ENCODE measurements at places on chromosomes 3 and 15.

DNA sequence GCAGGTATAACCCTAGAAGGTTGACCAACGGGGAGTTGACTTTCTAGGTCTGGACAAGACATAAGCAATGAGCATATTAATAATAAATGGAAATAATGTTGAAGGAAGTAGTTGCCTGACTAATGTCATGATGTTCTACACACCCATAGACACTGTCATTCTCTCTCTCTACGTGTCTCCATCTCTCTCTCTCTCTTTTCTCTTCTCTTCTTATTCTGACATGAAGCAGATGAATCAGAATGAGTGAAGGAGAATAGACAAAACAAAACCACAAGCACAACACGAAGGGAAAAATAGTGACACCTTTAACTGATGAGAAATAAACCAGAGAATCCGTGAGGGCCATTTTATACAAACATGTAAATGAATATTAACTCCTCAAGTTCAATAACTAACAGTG, 26.7 kb upstream of the CCDC80 start:
- no peak for DNase-seq

GRCh38 chr3:50388720-50389413, 29.5 kb upstream of the TMEM115 start:
- no peak for DNase-seq

GRCh38 chr3:122932251-122932967, 95.2 kb downstream of the SEMA5B start:
- DNase-seq, result no peak

- DNase-seq, result no peak
Measured at GRCh38 chr15:29840926-29841325, 18.7 kb upstream of the TJP1 start.

DNA sequence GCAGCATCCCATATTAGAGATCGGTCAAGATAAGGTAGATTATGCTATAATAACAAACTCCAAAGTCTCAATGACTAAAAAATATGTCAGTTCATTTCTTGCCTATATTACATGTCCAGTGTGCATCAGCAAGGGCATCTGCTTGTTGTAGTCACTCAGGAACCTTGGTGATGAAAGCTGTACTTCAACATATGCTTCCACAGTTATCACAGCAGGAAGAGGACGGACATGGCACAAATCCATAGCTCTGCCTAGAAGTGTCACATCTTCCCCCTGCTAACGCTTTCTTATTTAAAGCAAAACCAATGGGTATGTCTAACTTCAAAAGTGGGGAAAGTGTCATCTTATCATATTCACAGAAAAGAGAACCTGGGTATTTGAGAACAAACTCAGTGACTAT, 20.0 kb upstream of the PIAS1 start:
- no peak for DNase-seq

DNA sequence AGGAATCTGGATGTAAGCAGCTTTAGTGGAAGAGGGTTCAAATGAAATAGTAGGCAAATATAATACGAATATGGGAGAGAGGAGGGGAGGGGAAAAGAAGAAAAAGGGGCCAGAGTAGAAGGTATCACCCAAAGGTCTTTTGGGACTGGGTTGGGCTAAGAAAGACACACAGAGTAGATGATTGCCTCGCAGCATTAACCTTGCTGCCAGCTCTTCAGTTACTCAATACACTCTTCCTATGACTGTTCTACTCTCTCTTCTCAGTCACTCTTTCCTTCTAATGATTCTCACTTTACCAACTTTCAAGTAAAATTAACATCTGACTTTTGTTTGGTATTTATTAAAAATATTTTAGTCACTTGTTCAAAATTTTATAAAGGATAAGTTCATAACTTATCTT, 52.8 kb downstream of the CLASP2 start:
- peak; percentile 53 for DNase-seq

- DNase-seq, result peak; percentile 62
Measured at GRCh38 chr3:105915524-105915923, 46.7 kb upstream of the CBLB start.

- peak; percentile 23 for DNase-seq
Measured at GRCh38 chr3:23761440-23761896, 44.3 kb upstream of the UBE2E1 start.

- DNase-seq, result no peak
Measured at GRCh38 chr3:119679874-119680273, 2.7 kb upstream of the COX17 start.

- no peak for DNase-seq
Measured at GRCh38 chr15:83610132-83610531, 43.8 kb upstream of the ADAMTSL3 start.

GRCh38 chr3:155746703-155747102, 1.8 kb upstream of the PLCH1 start:
- DNase-seq, result no peak

DNA sequence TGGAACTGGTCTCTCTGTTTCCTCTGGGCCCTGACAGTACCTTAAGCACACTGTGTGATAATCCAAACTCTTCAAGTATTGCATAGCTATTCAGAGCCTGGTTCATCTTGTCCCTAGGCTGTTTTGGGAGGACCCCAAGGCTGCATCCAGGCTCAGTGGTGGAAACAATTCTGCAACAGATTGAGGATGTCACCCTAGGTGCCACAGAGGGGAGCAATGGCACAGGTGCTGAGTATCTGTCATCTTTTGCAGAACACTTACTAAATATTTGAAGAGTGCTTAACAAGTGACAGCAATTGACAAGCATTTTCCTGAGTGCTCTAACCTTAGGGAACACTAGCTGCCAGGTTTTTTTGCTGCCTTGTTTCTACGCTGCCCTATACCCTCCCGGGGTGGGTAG, 27.8 kb downstream of the STARD5 start:
- no peak for DNase-seq

DNA sequence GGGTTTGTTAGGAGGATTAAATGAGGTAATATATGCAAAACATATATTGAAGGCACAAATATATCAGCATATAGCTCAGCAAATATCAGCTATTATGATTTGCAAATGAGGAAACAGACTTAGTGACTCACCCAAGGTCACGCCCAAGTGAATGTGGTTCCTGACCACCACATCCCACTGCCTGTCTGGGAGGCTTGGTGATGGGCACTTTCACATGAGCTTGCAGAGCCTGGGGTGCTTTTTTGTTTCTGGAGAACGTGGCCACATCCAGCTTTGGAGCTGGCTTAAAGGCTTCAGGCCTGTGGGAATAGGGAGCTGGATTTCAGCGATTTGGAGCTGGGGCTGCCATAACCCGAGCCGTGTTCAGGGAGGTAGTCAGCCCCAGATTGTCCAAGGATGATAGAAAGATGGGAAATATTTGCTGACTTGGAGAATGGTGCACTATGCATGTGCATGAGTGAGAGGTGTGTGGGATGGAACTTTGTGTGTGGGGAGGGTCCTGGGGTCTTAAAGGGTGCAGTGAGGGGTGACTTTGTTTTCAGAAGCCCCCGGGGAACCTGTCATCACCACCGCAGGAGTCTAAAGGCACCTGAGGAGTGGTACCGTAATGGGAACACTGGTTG, 12.0 kb upstream of the FGD5 start:
- DNase-seq, result no peak

DNA sequence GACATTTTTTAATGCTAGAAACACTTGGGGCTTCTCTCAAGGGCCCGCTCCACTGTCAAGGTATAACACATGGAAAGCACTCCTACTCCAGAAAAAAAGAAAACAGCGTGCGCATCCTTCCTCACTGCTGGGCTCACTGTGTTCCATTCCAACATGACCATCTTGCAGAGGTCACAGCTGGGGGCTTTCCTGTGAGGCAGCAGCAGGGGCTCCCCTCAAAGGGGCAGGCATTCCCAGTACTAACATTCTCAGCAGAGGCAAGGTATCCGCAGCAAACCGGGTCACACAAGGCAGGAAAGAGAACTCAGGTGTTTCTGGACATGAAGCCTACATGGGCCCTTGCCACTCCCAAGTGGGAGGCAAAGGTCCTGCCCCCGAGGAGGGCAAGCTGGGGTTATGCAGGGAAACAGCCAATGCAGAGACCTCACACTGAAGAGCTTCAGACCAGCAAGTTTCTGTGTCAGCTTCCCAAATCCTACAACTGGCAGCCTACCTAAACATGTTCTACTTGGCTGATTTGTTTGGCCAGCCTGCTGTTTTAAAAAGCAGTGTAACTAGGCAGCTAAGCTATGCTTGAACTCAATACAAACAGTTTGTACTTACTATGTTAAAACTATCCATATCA, 6.4 kb downstream of the BDH1 start:
- DNase-seq, result no peak

DNA sequence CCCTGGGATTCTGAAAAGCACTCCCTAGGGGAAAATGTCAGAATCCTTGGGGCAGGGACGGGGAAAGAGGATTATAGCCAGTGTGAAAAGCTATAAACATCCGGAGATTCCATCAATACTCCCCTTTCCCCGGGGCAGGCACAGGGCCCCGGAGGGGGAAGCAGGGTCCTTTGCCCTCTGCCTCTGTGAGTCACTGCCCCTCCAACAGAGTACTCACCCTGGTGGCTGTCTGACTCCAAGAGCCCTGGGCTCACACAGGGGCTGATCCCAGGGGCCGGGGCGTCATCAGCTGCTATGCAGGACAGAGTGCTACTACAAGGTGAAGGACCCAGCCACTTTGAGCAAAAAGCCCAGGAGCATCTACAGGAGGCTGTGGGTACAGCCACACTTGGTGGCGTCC, 133.0 kb upstream of the PRR20G start:
- no peak for DNase-seq

- peak; percentile 70 for DNase-seq
Measured at GRCh38 chr3:172622916-172623700, 87.8 kb downstream of the NCEH1 start.

- DNase-seq, result peak; percentile 88
Measured at GRCh38 chr3:132788301-132788671, 66.1 kb upstream of the NPHP3 start.

DNA sequence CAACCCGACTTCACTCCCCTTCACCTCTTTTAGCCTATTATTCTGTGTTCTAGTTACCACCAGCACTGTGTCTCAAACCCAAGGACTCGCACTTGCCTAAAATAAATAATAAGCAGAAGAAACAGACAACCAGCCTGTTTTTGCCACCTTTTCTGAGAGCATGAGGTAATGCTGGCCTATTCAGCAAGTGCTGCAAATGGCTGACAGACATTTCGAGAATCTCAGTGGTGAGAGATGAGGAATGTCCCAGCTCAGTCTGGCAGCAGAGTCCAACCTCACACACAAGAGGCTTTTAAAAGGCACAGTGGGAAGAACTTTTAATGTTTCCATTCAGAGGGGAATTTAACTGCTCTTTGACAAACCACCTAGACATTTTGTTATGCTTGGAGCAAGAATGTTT, 143.3 kb upstream of the GMNC start:
- DNase-seq, result no peak

GRCh38 chr3:114089675-114090074, 33.1 kb downstream of the QTRT2 start:
- DNase-seq, result no peak

DNA sequence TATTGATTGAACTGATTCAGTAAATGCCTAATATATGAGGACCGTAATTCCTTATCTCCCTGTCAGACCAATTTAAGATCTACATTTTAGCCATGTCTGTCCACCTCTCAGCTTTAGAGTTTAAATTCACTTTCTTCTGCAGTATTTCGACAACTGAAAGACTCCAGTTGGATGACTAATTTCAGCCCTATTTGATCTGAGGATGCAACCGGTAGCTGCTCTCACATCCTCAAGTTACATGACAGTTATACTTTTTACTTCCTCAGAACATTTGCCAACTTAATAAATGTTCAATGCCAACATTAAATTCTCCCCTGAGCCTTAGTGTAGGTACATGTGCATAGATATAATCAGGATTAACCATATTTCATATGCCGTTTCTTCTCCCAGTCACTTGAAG, 2.5 kb upstream of the HHLA2 start:
- DNase-seq, result no peak

DNA sequence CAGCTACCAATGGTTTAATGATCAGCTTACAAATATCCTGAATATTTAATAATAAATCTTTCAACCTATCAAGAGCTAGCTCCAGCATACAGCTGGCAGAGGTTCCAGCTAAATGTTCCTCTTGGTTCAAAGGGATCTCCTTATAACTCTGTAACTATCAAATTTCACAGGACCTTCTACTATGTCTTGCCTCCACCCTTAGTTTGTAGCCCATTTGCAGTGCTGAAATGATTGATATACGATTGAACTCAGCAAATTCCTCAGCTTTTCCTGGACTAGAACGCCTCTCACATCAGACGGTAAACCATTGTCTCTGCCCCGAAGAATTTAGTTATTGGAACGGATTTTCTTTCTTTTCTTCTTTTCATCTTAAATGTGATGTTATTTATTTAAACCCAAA, 41.5 kb downstream of the CD200R1L start:
- DNase-seq, result no peak

DNA sequence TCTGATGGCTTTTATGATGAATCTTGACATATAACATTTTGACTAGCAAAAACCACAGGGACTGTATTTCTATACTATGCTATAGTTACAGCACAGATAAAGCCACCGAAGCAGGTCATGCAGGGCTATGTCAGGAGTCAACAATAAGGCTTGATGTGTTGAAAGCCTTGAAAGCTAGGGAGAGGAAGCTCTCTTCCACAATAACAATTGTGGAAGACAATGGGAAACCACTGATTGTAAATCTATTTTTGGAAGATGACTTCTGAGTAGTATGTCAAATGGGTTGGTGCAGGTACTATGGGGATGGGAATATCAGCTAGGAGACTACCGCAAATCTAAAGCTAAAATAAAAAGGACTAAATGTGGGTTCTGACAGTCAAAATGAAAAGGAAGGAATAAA, 4.0 kb upstream of the AQR start:
- no peak for DNase-seq

DNA sequence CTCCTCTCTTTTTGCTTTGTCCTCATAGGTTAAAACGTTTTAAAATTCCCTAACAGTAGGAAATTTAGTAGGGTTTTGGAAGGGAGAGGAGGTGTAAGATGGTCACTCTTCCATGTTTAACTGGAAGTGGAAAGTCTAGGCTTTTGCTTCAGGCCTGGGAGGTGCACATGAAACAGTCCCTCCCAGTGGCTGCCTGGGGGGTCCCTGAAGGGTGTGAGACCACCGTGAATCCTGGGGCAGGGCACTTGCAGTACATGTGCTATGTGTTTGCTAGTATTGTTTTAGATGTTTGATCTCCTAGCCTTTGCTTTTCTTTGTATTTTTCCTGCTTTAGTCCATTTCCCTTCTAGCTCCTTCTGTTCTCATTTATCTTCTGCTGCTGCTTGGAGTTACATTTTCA, 178.5 kb downstream of the THSD4 start:
- DNase-seq, result no peak

- DNase-seq, result peak; percentile 82
Measured at GRCh38 chr3:156551746-156552145, 3.2 kb downstream of the SSR3 start.

DNA sequence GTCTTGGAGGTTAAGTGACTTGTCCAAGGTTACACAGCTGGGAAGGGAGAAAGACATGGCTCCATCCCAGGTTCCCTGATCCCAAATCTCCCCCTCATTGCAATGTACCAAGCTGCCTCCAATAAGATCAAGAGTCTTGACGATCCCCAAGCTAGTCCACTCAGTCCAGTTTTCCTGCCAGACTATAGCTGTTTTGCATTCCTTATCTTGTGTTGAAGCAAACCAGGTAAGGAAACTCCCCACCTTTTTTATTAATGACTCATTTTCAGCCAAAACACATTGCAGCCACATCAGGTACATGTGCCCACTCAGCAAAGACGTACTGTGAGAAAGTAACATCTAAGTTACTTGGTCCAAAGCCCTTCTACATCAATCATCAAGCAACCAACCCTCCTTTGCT, 41.9 kb downstream of the LIPC start:
- DNase-seq, result peak; percentile 33

Measured in foreskin fibroblast (primary cell).